Fibroblast of mammary gland (primary cell): ENCODE measurements at places on chromosomes 12 and 14.

GRCh38 chr14:99093532-99094517 is 178.2 kb downstream of the BCL11B start:
- no peak for DNase-seq

DNA sequence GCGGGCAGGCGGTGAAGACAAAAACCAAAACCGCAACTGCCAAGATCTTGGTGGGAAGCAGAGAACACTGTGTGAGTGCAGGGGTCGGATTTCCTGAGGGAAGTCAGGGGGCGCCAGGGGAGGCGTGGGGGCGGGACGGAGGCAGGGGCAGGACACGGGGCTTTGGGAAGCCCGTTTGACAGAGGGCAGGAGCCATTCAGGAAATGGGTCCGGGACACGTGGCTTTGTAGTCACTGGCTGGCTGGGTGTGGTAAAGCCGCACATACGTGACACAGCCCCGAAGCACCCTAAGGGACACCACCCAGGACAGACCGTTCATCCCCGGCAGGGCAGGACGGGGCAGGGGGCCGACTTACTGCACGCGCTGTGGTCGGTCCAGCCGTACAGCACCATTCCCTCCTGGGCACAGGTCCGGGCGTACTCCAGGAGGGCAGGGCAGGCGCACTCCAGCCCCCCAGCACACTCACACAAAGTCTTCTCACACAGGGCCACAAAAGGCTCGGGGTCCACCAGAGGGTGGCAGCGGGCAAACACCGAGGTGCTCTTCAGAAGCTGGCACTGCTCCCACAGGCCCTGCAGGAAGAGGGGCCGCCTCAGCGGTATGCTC is 49.4 kb downstream of the VWF start:
- peak; percentile 41 for DNase-seq

DNA sequence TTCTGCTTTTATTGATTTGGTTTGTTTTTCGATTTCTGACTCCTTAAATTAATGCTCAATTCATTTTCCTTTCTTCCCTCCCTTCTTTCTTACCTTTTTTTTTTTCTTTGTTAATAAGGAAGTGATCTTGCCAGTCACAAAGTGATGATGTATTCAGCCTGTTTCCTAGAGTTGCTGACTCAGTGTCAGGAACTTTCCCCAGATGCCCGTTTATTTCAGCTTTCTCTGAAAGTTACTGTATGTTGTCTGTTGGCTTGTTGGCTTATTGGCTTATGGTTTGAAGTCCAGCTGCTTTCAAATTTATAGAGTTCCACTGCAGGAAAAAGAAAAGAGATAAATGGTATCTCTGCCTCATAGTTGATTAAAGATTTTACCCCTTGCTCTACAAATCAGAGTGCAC is 12.4 kb upstream of the SLC6A15 start:
- peak; percentile 85 for DNase-seq

- peak; percentile 8 for DNase-seq
Measured at GRCh38 chr14:52678591-52678990, 16.8 kb downstream of the ERO1A start.

DNA sequence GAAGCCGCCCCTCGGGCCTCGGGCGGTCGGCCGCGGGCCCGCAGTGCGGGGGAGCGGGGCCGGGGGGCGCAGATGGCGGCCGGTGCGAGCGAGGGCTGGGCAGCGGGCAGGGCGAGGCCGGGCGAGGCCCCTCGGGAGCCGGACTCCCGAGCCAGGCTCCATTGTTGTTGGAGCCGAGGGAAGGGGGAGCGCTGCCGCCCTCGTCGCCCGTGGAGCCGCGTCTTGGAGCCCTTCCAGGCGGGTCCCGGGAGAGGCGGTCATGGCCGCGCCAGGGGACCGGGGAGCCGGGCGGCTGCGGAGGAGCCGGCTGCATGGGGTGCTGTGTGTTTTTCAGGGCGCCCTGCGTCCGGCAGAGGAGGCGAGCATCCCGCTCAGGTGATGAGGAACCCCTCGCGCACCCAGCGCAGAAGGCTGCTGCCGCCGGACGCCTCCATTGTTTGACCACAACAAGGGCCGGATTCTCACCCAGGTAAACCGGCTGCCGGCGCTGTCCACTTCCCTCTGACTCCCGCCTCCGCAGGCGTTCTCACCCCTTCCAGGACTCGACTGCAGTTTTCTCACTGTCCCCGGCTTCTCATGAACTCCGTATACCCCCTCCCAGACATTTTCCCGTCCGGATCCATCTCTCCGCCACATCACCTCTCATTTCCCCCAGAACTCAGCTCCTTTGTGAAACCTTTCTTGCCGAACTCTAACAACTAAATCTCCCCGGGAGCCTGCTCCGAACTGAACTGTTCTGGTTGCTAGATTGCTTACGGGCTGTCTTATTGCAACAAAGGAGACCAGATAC is 732 bp downstream of the ZNF664 start:
- no peak for DNase-seq

DNA sequence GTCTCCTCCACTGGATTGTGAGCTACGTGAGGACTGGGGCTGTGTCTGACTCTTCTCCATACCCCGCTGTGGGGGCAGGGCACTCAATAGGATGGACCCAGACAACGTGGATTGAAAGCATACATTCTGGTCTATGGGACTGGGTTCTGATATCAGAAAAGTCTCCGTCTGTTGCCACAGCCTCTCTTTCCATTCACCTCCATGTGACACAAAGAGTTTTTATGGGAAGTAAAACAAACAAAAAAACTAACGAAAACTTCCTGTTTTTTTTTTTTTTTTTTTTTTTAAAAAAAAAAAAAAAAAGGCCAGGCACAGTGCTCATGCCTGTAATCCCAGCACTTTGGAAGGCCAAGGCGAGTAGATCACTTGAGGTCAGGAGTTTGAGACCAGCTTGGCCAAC is 44.7 kb downstream of the SLC8A3 start:
- no peak for DNase-seq

GRCh38 chr12:21697904-21698630 is 40.4 kb upstream of the LDHB start:
- peak; percentile 62 for DNase-seq

- DNase-seq, result peak; percentile 67
Measured at GRCh38 chr14:97178781-97179180, 381.6 kb downstream of the VRK1 start.

GRCh38 chr14:95207475-95208233 is 50.3 kb upstream of the DICER1 start:
- DNase-seq, result no peak

DNA sequence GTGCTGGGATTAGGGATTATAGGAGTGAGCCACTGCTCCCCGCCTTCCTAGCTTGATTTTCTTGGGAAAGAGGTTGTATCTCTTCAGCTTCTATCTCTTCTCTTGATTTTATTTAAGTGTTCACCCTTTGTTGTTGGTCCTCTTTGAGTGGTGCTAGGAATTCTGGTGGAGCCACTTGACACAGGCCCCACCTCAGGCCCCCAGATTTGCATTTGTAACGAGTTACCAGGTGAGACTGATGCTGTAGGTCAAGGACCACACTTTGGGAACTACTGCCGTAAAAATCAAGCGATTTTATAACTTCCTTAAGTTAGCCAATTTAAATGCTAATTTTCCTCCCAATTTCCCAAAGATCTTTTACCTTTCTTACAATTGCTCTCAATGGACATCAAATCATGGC is 26.3 kb downstream of the SRGAP1 start:
- DNase-seq, result no peak

DNA sequence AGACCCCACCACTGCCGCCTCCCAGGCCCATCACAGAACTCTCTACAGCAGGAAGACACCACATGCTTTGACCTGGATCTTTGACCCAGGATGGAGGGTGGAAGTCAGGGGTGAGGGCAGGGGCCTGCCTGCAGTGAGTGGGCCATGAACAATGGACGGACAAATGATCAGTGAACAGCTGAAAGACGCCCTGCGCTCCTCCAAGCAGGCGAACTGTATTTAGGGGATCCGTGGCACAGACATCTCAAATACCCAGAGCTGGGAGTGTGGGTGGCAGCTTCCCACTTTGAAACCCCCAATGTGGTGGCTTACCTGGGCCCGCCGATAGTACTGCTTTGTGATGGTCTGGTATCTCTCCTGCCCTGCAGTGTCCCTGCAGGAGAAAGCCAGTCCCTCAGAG is 8.7 kb upstream of the GPX2 start:
- no peak for DNase-seq
